ENCODE measurements at places on chromosomes 7 and 10.

DNA sequence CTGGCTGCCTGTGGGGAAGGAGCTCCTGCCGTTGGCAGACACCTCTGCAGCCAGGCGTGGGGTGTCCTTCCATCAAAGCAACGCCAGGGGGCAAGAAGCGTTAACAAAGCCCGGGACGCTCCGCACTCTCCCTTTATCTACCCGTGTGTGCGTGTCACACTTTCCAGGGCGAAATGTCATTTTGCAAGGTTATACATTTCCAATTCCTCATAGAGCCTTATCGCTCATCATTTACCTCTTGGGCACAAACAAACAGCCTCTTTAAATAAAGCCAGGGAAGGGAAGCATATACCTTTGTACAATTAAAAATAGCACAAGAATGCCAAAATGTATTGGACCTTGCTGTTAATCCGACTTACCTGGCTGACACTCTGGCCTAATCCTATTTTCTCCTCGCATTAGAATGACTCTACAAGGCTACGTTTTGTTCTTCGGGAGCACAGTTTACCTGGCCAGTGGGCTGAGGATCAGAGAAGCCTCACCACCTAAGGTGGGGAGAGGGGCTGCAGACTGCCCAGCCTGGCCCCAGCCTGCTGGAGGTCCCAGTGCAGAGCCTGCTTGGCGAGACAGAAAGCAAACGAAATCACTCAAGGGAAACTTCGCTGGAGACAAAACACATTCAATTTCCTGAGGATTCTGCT, 77.6 kb upstream of the EN2 start:
- peak; percentile 60 for DNase-seq

DNA sequence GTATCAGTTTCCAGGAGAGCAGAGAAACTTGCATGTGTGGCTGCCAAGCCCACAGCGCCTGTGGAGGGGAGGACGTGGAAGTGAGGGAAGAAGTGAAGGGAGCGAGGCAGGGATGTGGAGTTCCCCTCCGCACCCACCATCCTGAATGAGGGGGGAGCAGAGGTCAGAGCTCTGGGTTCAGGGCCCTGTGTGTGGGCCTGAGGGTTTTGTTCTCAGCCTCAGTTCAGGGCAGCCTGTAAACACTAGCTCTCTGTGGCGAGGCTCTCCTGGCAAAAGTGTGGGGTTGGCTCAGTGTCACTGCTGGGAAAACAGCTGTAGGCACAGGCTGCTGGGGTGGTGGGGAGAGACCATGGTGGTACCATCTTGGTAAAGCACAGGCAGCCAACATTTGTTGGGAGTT, 108.4 kb downstream of the C10orf105 start:
- no peak for DNase-seq

DNA sequence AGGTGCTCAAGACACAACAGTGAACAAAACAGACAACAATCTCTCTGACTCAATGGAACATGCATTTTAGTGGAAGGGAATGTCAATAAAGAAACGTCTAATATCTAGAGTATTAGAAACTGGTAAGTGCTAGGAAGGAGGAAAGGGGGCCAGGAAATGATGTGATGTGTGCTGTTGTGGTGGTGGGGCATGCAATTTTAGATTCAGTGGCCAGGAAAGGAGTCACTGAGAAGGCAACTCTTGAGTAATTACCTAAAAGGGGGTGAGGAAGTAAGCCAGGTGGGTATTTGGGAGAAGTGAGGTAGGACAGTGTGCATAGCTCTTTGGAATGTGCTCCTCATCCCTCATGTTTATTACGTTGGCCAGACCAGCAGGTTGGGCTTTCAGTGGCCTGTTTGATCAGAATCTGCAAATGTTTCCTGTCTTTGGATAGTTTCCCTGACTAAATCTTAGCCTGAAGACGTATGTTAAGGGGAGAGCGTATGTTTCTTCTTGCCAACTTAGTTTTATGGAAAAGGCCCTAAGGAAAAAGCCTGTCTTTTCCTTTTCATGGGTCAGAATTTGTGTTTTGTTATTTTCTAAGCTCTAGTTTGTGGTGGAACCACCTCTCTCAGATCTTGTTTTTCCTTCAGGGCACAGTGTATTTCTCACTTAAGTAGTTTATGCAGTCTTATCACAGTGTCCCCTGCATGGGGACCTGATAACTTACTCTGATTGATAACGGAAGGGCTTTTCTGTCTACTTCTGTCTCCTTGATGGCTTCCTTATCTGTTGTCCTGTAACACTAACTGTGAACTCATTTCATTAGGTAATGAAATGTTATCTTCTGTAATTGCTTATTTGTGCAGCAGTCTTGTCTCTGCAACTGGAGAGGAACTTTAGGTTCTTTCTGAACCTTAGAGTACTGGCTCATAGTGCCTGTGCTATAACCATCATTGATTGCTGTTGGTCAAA, 203.7 kb downstream of the AUTS2 start:
- no peak for DNase-seq

DNA sequence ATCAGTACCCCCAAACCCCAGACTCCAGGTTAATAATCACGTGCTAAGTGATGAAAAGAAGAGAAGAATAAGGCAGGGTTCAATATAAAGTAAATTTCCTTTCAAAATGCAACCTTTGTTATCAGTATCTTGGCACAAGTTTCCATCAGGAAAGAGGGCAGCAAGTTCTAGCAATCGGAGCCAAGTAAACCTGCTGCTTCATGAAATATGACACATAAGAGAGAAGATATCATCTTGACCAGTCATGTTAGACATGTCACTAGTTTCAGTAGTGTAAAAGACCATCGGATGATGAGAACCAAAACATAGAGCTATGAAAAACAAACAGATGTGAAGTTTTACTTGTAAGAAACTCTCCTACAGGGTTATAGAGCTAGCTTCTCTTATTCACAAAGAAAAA, 44.0 kb downstream of the AASS start:
- DNase-seq, result no peak

DNA sequence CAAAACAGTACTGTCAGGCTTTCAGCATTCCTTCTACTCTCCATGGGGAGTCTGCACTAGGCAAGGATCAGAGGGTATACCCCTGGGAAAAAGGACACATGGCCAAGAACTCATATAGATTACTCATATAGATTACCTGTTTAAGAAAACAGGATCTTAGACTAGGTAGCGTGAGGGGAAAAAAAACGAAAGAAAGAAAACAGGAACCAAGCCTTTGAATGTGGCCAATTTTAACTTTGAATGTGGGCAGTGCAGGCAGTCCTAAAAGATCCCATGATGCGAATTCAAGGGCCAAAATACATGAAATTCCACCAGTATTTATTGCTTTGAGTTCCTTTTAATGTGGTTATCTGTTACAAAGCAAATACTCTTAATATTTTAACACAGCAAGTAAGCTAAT, 108.6 kb upstream of the TAC1 start:
- no peak for DNase-seq

DNA sequence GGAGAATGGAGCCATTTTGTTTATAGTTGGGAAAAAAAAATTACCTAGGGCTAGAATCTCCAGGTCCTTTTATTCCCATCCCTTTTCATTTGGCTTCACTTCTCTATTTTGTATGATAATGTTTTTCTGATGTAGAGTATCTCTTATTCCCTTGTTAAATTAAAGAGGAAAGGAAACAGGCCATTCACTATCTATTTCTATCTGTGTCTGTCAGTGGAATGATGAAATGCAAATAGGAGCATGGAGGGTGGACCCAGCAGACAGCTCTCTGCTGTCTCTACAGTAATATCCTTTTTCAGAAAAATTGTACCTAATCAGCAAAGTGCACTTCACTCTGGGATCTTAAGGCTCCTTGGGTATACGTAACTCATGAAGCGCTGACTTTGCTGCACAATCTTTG, 136.0 kb downstream of the SRI start:
- DNase-seq, result no peak

DNA sequence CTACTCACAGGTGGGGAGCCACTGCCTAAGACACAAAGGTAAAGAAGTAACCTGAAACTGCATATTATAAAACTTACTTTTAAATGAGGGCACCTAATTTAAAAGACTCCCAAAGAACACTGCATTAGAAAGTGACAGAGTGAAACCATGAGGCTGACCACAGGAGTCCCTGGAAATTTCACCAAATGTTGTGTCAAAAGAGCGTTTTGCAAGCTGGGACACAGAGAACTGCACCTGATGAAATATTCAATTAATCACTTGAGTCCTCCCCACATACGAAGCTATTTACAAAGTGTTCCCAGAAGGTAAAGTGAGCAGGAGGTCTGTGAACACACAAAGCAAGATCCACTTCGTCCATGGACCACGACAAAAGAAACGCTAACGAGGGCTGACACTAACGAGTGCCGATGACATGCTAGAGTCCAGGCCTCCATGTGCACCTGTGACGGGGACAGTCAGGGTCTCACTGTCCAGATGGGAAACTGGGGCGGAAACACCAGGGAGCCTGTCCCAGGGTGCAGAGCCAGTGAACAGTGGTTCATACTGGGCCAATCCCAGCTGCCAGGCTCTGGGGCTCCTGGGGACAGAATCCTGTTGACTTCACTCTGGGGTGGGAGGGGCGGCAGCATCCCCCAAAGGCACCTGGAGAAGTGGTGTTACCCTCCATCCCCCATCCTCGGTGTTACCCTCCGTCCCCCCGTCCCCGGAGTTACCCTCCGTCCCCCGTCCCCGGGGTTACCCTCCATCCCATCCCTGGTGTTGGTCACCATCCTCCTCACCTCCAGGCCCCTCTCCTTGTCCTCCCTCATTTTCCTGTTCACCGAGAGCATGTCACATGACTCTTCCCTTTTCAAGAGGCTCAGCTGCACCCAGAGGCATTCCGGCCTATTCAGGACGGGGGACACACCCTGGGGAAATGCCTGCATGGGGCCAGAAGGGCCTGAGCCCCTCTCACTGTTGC, 63.4 kb downstream of the DIP2C start:
- DNase-seq, result no peak

GRCh38 chr7:110007320-110008063, 1083.4 kb upstream of the LRRN3 start:
- DNase-seq, result no peak

DNA sequence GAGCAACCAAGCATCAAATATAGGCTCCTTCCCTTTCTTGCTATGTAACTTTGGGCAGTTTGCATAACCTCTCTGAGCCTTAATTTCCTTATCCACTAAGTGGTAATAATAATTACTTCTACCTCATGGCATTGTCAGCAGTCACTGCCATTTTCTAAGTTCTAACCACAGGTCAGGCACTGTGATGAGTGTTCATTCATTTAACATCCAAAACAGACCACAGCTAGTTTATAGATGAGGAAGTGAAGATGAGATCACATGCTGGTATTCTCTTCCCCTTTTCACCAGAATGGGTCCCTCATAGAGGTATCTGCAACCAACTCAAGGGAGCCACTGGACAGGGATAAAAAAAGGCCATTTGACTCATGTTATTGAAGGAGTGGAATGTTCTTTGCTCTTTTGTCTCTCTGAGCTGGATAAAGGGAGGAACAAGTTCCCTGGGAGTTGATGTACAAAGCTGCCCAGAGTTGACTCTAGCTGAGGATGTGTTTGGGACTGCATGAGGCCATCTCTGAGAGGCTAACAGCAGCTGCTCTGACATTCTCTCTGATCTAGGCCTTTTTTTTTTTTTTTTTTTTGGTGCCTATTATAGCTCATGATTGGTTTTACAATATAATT, 65.0 kb downstream of the DNAJC12 start:
- DNase-seq, result no peak

GRCh38 chr10:75776738-75777504, 345.5 kb downstream of the LRMDA start:
- no peak for DNase-seq

DNA sequence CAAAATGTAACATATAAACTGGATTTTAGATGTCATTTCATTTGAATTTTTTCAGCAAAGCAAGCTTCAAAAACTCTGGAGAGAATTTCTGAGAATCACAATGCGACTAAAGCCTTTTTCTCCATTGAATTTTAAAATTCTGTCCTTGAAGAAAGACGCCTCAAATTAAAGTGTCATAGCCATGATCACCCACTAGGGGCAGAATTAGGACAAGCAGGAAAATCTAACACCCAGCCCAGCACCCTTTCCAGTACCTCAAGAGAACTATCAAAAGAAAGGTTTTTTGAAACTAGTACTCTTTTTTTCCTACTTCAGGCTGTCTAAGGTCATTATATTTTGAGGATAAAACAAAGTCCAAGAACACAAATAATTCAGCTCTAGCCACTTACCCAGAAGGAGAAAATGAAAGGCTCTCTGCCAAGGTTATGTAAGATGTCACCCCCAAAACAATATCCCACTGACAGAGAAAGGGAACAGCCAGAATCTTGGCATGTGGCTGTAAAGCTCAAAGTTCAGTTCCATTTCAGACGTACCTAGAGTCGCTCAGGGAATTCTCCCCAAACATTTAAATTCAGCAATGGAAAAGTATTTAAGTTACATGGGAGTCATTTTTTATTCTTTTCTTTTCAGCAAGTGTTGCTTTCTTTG, 299.4 kb downstream of the SNX13 start:
- DNase-seq, result no peak

DNA sequence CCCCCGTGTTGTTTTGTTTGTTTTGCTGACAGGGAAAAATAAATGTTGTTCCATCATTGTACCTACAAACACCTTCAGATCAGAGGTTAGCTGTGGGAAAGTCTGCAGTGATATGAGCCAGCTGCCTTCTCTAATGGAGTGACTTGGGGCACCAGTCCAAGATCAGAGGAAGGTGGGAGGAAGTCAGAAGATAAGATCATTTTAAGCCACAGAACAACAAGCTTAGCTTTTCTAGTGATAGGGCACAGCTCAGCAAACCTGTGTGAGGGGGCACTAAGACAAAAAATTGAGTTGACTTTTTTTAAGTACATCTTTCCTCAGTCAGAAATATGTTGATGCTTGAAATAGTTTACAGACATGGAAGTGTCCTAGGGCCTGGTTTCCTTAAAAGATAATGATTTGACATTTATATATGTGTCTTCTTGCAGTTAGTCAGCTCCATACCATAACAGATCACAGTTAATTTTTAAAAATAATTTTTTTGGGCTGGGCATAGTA, 240.3 kb upstream of the KAT6B start:
- no peak for DNase-seq

DNA sequence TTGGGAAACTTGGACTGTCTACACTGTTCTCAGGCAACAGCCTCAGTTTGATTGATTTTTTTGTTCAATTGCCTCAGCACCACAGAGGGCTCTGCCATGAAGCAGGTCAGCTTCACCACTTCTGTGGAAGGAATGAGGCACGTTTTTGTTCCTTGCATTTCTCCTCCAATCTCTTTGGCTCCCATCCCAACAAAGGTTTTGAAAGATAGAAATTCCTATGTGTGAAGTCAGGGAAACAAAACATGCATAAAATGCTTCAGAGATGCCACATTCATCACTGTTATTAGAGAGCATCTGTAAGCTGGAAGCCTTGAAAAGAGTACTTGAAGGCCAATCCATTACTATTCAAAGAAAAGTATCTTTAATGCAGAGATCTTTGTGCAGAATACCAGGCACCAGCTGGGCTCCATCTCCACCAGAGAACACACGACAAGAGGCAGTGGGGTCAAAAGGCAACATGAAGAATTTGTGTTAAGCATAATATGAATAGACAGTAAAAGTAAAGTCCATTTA, 249.1 kb upstream of the LYZL1 start:
- no peak for DNase-seq

DNA sequence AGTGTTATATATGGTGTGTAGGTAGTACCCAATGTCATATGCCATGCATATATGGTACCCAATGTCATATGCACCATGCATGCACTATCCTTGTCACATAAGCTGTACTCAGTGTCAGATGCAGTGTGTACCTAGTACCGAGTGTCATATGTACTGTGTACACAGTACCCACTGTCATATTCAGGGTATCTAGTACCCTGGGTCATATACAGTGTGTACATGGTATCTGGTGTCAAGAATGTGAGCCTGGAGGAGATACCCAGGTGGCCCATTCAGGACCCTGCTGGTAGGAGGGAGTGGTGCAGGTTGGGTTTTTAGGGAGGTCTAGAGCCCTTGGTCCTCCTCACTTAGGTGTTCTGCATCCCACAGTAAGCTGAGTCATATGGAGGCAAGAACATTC, 1.8 kb downstream of the ZMYND11 start:
- DNase-seq, result no peak
